ENCODE measurements at places on chromosomes 11 and 22. TPM values are rescaled to one million over a fixed set of nuclear protein-coding genes. Genes with fewer than 3 reads are reported as not detected.
A peak's percentile ranks its signal among the peaks of the same experiment; 100 is the strongest.

RIMBP3C gene
- total RNA-seq: 1.3 TPM

INS gene
- total RNA-seq: 0.42 TPM

OR5P2 gene
- not detected for total RNA-seq

IL18 gene
- 7.3 TPM for total RNA-seq

IGF2 gene
- total RNA-seq: 38.2 TPM

IGSF9B gene
- total RNA-seq: 1.8 TPM

CBLIF gene
- not detected for total RNA-seq

LRRC51 gene
- 5.3 TPM for total RNA-seq

CFAP300 gene
- 0.66 TPM for total RNA-seq

LSP1 gene
- 179 TPM for total RNA-seq

CCDC116 gene
- 0.09 TPM for total RNA-seq

ANGPTL5 gene
- total RNA-seq: not detected

- DNase-seq: no peak
Observed at GRCh38 chr22:41841085-41841712, 8.3 kb downstream of the SREBF2 start.

GRCh38 chr22:40183029-40183581 lies 5.4 kb downstream of the TNRC6B start:
- DNase-seq: peak; percentile 54

DNA sequence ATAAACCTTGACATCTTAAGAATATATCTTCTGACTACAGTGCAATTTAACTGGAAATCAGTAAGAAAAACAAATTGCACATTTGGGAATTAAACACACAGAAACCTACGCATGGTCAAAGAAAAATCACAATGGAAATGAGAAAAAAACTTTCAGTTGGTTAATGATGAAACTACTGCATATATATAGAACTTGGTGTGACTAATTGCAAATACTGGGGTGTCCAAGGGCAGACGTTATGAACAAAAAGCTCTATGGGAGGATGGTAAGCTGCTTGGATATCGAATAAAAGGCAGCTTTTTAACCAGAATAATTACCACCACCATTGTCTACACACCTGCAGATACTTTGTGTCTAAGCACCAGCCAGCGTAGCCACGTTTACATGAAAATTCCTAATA lies 791 bp downstream of the GDPD4 start:
- no peak for DNase-seq

DNA sequence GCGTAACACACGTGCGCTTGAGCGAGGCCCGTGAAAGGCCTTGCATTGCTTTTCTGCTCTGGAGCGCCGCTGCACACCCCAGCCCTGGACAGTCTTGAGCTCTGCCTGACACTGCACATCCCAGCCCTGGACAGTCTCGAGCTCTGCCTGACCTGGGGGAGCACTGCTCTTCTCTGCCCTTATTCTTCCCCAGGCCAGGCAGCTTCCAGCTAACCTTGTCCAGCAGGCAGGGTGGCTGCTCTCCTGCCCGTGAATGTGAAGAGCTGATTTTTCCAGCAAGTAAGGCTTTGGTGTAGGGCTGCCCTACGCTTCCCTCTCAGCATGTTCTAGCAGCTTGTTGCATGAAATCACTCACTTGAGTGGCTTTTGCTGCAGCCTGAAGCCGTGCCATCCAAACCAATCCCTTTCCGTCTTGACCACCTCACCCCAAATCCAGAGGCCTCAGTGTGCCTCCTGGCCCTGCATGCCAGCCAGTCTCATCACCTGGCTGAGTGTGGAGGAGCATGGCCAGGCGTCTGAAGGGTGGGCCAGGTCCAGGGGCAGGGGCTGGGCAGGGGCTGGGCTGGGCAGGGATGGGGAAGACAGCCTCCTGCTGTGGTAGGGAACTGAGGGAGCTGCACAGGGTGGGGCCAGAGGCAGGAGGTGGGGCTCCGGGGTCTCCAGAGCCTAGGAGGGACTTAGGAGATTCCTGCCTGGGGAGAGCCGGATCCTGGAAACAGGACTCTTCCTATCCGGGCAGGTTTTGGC lies 89.5 kb upstream of the B3GAT1 start:
- DNase-seq: no peak

DNA sequence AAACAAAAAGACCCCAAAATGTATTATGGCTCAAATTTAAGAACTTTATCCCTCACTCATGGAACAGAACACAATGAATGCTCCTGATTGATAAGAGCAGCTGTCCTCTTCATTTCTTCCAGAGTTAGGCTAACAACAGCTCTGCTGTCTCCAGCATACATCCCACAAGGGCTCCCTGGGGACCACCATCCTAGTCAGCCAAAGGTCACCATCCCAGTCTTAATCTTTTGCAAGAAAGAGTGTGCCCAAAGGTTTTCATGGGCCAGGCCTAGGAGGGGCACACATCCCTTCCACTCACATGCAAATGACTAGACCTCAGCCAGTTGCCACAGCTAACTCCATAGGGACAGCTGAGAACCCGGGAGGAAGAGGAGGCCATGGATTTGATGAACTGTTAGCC lies 555.3 kb downstream of the BUD13 start:
- DNase-seq: no peak

GRCh38 chr11:44607319-44607962 lies 42.0 kb downstream of the CD82 start:
- no peak for DNase-seq

GRCh38 chr22:43344520-43344787 lies 1.3 kb upstream of the SCUBE1 start:
- no peak for DNase-seq

DNA sequence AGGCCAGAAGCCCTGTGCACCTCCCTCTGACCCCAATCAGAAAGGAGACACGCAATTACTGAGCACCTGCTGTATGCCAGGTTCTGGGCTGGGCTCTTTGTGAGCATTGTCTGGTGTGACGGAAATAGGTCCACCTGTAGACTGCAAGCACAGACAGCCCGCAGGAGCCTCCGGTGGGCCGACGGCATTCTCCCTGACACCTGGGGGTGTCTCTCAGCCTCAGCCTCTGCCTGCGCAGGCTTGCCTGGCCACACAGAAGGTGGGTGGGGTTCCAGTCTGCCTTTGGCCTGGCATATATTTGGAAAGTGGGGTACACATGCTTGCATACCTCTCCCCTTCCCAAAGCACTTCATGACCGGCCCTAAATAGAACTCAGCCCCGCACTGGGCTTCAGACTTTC lies 129.3 kb downstream of the BUD13 start:
- no peak for DNase-seq

- no peak for DNase-seq
Observed at GRCh38 chr11:41988951-41989572, 529.6 kb upstream of the LRRC4C start.

DNA sequence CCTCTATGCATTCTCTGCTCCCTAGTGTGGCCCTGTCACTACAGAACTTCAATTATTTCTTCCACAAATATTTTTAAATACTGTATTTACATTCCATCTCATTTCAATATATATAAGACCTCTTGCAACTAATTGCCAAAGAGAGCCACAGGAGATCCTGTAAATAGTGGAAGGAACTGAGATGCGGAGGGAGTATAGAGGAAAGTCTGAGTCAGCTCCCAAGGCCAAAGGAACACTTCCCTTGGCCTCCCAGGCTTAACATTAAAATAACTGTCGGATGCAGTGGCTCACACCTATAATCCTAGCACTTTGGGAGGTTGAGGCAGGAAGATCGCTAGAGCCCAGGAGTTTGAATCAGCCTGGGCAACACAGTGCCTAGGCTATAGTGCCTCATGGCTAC lies 31.2 kb downstream of the RBFOX2 start:
- no peak for DNase-seq

DNA sequence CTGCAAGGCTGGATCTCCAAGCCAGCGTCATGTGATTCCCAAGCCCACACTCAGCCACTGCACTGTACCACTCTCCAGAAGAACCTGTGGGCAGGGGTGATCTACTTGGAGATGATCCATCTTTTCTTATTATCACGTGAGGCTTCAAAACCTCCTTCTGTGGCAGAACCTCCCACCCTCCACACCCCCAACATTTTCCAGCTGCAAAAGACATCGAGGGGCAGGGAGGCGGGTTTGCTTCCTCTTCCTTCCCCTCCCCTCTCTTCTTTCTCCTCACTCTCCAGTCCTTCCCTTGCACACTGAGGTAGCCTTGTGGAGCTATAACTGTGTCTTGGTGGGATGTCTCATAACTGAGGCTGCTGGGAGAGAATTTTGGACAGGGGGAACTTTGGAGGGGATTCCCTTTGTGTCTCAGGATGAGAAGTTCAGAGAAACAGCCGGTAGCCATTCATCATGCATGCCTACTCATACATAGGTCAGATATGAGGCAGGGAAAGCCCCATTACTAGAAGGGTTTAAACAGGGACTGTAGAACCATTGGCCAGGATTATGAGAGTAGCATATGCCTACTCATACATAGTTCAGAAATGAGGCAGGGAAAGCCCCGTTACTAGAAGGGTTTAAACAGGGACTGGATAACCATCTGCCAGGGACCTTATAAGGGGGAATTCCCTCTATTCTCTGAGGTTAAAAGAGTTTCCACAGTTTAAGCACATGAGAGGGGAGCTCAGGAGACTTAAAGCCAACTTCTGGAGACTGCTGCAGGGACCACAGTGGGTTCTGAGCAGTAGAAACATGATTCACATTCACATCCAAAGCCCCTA lies 420.7 kb upstream of the CADM1 start:
- DNase-seq: no peak

- no peak for DNase-seq
Observed at GRCh38 chr11:3946455-3947017, 91.1 kb downstream of the STIM1 start.

- no peak for DNase-seq
Observed at GRCh38 chr11:93952082-93952780, 68.9 kb upstream of the HEPHL1 start.

GRCh38 chr11:70743941-70744351 lies 345.6 kb downstream of the CTTN start:
- no peak for DNase-seq

DNA sequence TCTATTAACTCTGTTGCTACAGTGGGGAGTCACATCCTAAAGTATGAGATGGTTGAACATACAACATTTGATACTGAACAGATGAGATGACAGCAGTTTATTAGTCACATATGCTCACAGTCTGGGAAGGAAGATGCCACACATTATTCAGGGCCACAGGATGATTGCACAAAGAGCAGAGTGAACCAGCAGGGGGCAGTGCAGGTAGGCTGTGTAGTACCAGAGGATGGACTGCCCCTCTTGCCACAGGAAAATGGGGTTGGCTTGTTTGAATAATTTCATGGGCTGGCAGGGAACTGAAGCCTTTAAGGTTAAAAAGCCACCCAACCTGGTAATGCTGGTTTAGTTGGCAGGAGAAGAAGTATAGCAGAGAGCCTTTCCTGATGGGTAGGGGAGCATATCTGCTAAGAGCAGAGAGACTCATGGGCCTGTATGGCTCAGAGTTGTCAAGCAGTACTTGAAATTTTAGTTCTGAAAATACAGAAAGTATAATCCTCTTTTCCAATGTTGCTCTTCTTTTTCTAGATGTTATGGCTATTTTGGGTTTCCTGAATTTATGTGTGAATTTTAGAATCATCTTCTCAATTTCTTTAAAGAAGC lies 180.4 kb upstream of the B3GAT1 start:
- DNase-seq: peak; percentile 9

GRCh38 chr11:111137846-111138245 lies 107.7 kb upstream of the POU2AF2 start:
- DNase-seq: no peak

DNA sequence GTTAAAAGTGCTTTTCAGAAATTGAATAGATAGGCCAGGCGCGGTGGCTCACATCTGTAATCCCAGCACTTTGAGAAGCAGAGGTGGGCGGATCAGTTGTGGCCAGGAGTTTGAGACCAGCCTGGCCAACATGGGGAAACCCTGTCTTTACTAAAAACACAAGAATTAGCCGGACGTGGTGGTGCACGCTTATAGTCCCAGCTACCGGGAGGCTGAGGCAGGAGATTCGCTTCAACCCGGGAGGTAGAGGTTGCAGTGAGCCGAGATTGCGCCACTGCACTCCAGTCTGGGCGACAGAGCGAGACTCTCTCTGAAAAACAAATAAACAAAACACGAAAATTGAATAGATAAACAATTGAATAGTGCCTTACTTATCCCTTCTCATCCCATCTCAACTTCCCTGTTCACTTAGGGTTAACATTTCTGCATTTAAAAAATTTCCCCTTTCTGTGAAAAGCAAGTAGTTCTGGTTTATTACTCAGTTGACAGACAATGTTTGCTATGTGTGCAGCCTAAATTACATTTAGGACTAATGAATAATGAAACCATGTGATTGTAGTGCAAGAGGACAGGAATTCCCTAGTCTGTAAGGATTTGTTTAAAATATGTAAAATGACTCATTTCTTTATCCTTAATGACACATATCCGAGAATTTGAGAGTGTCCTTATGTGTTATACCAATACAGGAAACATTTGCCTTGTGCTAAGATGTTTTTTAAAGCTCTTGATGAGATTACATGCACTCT lies 6.0 kb downstream of the RNF169 start:
- no peak for DNase-seq

DNA sequence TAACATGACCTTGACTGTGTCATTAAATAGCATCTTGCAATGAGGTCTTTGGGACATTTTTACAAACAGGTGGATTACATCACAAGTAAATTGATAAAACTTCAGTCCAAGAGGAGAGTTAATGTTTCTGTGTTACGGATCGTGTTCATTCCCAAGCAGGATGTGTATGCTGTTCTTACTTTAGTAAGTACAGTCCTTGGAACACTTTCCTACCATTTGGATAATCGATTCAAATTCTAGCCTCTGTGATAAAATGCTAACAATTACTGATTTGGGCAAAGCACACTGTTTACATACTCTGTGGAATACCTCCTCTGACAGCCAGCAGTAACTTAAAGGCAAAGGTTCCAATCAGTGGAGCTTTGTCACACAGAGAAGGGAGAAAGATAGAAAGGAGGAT lies 351.7 kb downstream of the FAT3 start:
- DNase-seq: no peak

DNA sequence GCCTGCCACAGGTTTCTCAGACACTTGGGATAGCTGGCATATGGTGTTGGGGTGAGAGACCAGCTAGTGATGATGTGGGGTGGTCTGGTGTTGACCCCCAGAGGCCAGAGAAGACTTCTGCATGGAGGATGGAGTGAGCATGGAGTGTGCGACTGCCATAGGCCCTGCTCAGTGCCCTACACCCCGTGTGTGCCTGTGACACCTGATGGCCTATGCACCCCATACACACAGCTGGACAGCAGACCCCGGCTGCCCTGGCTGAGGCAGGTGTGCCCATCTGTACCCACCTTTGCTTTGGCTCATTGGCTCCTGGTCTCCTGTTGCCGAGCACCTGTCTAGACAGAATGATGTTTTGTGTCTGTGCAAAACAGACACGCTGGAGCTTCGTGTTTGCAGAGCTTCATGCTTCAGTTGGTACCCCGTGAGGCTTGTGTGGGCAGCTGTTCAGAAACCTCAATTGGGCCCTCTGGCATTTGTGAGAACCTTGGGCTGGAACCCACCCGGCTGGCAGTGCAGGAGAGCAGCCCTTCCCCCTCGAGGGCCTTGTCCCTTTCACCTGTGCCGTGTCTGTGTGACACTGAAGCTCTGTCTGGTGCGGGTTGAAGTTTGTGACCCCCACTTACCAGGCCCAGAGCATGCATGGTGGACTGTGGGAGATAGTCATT lies 27.6 kb downstream of the BCR start:
- DNase-seq: no peak

- DNase-seq: peak; percentile 87
Observed at GRCh38 chr22:49838771-49839717, 11.4 kb upstream of the BRD1 start.

Measured in thymus (tissue), 14 donors.